Hematopoietic multipotent progenitor cell treated with erythropoietin and hydrocortisone succinate and interleukin-3 and kit ligand, for 4 days (in vitro differentiated cells): ENCODE measurements at places on chromosomes 3 and 15.

DNA sequence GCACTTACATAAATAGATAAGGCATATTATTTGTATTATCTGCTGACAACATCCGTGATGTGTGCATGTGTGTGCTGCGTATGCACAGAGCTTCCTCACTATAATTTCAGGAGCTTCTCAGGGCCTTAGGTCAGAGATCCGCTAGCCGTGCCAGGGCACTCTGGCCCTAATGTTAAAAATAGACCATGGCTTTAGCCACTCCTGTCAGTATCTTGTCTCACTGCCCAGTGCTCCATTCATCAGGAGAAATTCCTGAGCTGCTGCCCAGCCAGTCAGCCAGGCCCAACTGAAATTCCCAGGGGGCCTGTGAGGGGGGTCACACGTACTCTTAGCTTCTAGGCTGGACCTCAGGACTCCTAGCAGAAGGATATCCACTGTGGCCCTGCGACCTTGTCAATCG, 70.0 kb upstream of the ABHD2 start:
- DNase-seq = no peak

DNA sequence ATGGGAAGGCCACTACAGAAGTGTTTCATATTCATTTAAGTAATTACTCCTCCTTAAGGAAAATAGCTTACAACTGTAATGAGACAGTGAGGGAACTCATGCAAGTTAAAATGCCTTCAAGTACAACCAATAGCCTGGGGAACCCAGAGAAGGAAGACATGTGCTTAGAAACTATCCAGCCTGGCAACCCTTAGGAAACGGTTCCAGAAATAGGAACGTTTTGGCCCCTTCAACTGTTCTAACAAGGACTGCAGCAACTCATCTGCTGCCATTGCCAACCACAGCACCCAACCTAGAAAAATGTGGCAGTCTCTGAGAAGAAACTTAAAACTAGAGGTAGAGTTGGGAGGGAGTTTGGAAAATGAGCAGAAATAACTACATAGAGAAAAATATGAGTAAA, 147.5 kb upstream of the STRIT1 start:
- DNase-seq = no peak

GRCh38 chr15:45827275-45827674, 192.4 kb downstream of the SQOR start:
- DNase-seq = no peak

- DNase-seq = no peak
These were observed 94.9 kb downstream of the ERC2 start for GRCh38 chr3:56373386-56373785.

GRCh38 chr3:143979041-143979440, 7.4 kb downstream of the DIPK2A start:
- no peak for DNase-seq

DNA sequence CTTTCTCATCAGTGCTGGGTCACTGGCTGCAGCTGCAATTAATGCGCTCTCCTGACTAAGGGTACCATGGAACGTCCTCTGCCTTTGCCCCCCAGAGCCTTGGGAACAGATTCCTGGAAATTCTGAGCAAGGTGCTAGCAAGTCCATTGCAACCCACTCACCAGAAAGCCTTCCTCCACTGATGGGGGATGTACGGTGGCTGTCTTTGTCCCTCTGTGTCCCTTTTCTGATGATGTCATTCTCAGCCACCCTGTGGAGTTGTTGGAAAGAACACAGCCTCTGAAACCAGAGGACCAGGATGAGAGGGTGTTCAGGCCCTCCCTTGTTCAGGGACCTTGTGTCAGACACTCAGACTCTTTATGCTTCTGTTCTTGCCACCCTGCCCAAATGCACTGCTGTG, 38.1 kb upstream of the ZBTB38 start:
- no peak for DNase-seq

DNA sequence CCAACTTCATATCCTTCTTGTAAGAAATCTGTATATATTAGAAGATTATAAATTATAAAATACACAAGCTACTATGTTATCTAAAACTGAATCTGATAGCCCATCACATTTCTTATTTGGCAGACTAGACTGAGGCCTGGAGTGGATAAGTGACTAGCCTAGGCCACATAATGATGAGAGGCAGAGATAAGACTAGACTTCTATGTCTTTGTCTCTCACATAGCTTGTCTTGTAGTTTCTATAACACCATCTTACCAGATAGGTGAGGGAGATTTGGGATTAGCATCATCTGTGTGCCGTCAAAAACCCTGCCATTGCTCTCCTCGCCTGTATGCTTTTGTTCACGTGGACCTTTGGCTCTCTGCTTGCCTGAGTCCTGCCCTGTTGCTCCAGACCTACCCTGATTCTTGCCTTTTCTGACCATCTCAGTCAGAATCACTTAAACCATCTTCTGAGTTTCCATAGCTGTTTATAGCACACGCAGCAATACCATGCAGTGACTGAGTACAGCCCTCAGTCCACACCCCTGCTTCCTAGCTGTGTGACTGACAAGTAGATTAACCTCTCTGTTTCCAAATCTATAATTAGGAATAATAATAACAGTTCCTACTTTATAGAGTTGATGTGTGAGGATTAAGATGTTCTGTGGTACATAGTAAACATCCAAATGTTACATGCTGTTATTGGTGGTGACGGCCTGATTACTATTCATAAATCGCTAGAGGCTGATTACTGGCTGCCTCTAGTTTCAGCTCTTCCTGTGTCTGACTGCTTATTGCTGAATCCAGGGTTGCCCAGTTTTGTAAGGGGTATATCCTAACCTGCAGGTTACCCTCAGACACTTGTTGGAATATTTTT, 49.7 kb downstream of the PDE8A start:
- DNase-seq = peak; percentile 20

GRCh38 chr3:187012609-187013051, 82.3 kb downstream of the ST6GAL1 start:
- no peak for DNase-seq

- no peak for DNase-seq
These were observed 17.0 kb downstream of the TMEM62 start for GRCh38 chr15:43150191-43150929.

DNA sequence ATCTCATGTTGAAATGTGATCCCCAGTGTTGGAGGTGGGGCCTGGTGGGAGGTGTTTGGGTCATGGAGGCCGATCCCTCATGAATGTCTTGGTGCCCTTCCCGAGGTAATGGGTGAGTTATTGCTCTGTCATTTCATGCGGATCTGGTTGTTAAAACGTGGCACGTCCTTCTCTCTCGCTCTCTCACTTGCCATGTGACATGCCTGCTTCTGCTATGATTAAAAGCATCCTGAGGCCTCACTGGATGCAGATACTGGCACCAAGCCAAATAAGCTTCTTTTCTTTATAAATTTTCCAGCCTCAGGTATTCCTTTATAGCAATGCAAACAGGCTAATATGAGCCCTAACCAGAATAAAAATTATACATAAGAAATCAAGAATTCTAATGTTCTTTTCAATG, 31.7 kb upstream of the HACD2 start:
- DNase-seq = no peak

- DNase-seq = peak; percentile 74
These were observed 26.7 kb downstream of the LRRFIP2 start for GRCh38 chr3:37147666-37148065.

- DNase-seq = peak; percentile 67
These were observed 51.6 kb upstream of the C15orf39 start for GRCh38 chr15:75149867-75150709.
